ENCODE measurements at places on chromosomes 2 and 18. TPM values are rescaled to one million over a fixed set of nuclear protein-coding genes. Genes with fewer than 3 reads are reported as not detected.

NT5C1B gene
- not detected for total RNA-seq

PPM1B gene
- total RNA-seq = 63.3 TPM

- no peak for DNase-seq
These were observed 134.7 kb downstream of the TPGS2 start for GRCh38 chr18:36693931-36694620.

- no peak for DNase-seq
These were observed 58.1 kb downstream of the MAP3K19 start for GRCh38 chr2:134988994-134989605.

DNA sequence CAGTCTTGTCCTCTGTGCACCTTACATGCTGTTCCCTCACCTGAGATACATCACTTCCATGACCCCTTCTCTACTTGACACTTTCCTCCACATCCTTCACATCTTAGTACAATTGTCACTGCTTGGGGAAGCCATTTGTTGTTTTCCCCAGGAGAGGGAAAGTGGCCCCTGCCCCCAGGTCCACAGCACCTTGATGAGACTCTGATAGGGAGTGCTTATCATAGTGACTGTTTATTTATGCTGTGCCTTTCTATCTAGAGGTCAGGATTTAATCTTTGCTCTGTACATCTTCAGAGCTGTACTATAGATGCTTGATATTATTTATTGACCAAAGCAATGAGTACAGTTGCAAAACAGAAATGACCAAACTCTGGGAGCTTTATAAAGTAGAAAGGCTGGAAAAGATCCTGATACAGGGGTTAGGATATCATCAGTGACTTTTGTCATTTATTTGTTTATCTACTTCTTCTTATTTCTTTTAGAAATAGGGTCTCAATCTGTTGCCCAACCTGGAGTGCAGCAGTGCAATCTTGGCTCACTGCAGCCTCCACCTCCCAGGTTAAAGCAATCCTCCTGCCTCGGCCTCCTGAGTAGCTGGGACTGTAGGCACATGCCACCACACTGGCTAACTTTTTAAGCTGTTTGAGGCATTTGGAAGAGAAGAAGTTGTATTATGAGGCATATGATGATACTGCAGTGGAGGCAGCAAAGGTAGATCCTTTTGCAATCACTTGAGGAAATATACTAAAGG, 94.2 kb downstream of the MEIS1 start:
- no peak for DNase-seq

- no peak for DNase-seq
These were observed 27.6 kb downstream of the LDLRAD4 start for GRCh38 chr18:13246121-13246520.

DNA sequence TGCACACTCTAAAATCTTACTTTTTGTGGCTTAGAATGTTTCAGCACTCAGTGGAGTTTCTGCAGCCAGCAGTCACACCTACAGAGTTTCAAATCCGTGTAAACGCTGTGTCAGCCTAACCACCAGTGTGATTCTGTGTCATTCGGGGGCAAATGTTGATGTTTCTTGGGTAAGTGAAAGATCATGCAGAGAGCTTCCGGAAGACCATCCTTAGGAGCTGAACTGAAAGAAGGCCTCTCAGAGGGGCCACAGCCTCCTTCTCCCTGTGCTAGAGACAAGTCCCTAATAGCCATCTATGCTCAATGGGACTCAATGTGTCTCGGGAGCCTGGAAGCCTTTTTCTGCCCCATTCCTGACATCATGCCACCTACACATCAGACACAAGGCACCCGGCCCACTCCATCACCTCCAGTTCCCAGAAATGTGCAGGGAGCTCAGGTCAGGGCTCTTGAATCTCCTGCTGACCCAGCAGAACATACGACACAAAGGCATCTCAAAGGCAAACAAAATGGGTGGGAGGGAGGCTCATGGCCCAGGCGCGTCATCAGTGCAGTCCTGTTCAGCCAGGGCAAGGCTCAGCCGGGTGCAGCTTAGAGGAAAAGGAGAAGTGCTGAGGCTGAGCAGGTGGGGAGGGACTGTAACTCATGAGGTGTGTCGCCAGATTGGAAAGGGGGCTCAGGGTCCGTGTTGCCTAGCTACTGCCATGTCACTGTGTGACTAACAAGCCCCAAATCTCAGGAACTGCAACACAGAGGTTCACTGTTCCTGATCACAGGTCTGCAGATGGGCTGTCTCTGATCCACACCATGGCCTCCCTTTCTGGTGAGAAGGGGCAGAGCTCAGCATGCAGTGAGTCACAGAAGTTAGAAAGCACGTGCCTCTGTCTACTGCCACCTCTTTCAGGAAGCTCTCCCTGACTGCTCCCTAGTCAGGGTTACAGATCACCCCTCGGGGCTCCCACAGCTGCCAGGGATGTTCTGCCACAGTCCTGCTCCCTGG, 82.0 kb downstream of the SMAD7 start:
- DNase-seq = no peak

DNA sequence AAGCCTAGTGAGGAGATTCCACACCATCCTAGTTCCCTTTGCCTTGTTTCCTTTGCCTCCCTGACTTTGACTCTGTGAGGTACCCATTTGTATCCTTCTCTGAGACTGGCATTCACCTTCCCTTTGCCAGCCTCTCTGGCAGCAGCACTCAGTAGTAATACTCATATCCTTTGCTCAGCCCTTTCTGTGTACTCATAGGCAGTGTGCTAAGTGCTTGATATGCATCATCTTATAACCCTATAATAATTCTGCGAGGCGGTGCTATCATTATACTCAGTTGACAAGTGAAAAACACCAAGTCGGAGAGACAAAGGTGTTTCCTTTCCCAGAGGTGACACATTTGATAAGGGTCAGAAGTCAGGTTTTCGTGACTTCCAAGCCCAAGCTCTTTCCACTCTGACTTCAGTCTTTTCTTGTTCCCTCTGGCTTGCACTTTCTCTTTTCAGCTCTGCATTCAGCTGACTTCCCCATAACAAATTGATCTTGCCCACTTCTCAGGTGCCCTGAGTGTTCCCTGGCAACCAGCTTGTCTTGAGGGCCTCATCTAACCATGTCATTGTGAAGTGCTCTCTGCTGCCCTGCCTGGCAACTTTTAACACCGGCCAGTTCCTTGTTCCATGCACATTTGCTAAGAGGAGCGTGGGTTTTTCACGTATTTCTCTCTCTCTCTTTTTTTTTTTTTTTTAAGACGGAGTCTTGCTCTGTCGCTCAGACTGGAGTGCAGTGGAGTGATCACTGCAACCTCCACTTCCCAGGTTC, 94.5 kb upstream of the UPP2 start:
- no peak for DNase-seq

GRCh38 chr2:163347982-163348856, 387.6 kb downstream of the FIGN start:
- peak; percentile 74 for DNase-seq

- no peak for DNase-seq
These were observed 18.6 kb downstream of the LYPD1 start for GRCh38 chr2:132651115-132652045.

DNA sequence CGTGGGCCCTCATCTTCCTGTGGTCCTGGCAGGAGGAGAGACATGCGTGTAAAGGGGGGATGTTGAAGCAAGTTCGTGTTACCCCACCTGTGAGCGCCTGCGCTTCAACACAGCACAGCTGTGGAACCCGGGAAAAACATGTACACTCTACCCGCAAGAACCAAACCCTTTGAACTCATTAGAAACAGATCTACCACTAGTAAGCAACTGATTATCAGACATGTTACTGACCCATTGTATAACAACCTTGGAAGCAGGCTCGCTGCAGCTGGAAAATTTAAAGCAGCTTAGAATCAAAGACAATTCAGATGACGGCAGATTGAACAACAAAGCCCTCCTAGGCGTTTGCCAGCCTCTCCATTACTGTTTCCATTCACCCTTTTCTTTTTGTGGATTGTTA, 771.7 kb upstream of the SALL3 start:
- DNase-seq = no peak

- peak; percentile 67 for DNase-seq
These were observed 102.4 kb upstream of the MGAT4A start for GRCh38 chr2:98833172-98833916.

- DNase-seq = no peak
These were observed 159.0 kb upstream of the HAAO start for GRCh38 chr2:42951263-42951938.
